ENCODE measurements at places on chromosomes 6 and 20.

DNA sequence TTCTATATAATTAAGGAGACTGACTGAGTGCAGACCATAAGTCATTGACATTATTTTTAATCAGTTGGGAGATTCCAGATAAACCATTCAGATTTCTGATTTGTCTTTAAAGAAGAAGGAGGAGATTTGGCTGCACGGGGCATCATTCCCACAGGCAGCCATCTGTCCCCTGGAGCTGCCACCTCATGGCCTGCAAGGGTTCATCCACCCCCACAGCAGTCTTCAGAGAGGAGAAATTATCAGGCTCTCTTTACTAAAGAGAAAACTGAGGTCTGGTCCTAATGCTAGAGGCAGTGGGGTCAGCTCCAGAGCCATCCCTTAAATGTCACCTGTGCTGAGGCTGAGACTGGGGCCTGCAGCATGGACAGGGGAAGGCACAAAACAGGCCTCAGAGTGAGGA, 501.3 kb upstream of the SULF2 start:
- no peak for DNase-seq

- no peak for DNase-seq
These were observed 91.0 kb upstream of the SLC24A3 start for GRCh38 chr20:19121463-19121862.

DNA sequence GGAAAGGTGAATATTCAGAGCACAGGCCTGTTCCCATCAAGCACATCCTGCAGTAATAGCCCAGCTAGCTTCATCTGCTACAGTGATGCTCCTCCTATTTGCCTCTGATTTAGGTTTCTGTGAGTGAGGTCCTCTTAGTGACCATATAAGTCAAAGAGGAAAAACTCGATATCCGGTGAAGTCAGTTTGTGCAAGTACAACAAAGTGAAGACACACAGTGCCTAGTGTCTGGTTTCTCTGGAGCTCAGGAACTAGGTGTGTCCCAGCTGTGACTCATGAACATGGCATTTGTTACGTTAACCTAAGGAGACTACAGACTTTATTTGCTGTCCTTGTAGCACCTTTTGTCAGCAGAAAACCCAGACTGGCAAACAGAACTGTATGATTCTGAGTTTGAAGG, 33.9 kb downstream of the EDN1 start:
- no peak for DNase-seq

DNA sequence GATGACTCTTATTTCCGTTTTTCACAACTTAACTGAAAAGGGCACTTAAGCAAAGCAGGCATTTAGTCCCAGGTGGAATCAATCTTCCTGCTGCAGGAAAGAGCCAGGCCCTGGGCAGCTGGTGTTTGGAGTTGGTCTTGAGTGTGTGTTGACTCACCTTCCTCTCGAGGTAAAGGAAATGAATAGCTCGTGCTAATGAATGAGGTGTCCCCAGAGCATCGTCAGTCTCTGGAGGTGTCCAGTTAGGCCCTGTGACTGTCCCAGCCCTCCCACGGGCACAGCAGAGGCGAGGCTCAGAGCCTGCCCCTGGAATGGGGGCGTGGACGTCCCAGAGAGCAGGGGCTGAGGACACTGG, 277.7 kb downstream of the NRN1 start:
- no peak for DNase-seq

GRCh38 chr6:168123165-168123911, 44.3 kb upstream of the FRMD1 start:
- no peak for DNase-seq

GRCh38 chr6:31729515-31729978, 448 bp upstream of the DDAH2 start:
- no peak for DNase-seq

DNA sequence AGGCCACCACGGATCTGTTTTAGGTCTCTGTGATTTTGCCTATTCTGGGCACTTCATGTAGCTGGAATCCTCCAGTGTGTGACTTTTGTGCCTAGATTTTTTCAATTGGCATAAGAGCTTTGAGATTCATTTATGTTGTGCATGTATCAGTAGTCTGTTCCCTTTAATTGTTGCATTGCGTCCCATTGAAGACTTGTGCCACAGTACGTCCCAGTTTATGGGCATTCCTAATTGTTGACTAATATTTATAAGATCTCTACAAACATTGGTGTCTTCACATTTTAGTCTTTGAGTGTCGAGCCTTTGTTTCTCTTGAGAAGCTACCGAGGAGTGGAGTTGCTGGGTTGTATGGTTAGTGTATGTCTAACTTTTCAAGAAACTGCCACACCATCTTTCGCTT, 704 bp upstream of the FAM210B start:
- no peak for DNase-seq

- DNase-seq = no peak
These were observed 115.2 kb downstream of the LY86 start for GRCh38 chr6:6703699-6704098.

GRCh38 chr6:143408787-143409162, 41.7 kb downstream of the ADAT2 start:
- DNase-seq = no peak

DNA sequence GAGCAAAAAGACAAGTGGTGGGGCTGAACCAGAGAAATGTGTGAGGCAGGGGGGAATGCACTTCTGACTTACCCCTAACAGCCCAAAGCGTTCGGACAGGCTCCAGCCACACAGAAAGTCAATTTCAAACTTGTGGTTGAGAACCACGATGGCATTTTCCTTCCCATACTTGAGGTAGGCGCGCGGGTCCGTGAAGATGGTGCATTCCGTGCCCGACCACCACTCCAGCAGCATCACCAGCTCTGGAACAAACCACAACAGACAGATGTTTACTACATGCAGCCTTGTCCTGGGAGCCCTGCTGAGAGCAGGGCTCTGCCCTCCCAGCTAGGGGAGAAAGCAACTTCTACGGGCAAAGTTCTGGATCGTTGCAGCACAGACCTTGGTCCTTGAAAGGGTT, 107.7 kb downstream of the AGPAT4 start:
- DNase-seq = no peak

DNA sequence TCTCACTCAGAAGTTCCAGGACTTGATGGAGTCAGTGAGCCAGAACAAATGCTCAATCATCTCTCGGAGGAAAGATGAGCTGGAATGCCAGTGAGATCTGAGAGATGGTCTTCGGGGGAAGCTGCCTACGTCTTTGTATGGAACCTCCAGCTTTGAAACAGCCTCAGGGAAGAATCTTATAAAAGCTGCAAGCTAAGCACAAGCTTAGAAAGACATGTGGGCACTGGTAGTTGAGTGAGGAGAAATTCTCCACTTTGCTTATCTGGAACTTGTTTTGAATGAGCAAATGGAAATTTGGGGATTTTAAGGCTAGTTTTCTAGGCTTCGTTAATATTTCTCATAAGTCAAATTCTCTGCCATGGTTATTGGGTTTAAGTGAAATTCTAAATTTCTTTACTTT, 594.4 kb downstream of the QKI start:
- DNase-seq = no peak
